Fibroblast of the aortic adventitia (primary cell): ENCODE measurements at places on chromosomes 1 and 21.

- DNase-seq = no peak
These were observed at the start of gene VTCN1 for GRCh38 chr1:117210831-117211261. Gene VTCN1, minus strand, starts transcription at chr1:117210927. Its CDS starts 72 bp downstream, at chr1:117210855.

GRCh38 chr1:44705470-44705869 lies 25.5 kb downstream of the RNU5D-1 start:
- no peak for DNase-seq

DNA sequence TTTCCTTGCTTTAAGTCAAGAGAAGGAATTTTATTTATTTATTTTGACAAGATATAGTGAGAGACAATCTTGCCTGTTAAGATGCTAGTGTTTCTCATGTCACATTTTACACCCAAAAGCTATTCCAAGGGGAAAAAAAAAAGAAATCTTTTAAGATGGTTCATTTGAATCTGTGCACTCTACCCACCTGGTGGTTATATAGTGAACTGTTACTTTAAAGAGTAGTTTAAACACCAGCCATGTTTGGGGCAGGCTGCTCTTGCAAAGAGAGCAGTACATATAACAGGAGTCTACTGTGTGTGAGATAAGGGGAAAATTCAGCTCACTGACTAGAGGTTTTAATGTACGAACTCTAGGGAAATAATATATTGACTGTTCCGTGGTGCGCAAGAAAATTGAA lies 3.3 kb upstream of the ELAVL4 start:
- no peak for DNase-seq

DNA sequence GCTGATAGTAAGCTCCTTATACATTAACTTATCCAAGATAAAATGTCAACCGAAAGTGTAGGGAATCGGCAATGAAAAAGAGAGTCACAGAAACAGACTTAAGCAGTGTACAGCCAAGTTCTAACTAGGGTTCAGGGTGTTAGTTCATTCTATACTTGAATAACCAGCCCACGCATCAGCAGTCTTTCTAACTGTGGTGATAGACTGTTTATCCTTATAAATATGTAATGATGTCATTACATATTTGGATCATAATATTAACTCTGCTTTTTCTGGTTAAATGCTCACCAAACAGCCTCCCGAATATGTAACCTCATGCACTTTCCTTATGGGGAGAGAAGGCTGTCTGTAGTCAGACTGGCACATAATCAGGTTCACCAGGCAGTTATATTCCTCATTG lies 11.0 kb downstream of the HMCN1 start:
- DNase-seq = no peak

DNA sequence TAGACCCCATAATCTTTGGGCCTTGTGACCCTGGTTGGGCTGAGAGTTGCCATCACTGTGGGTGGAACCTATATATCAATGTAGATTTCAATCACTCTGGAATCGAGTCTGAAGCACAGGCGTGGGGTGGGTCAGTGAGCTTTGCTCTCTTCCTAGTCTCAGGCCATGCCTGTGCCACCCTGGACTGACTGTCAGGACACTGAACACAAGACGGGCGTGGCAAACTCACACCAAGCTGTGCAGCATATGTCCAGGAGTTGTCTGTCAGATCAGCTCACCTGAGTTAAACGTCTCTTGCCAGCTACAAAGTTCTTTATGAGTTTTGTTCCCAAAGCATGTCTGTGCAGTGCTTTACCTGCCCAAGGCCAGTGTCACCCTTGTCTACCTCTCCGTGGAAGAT lies 30.9 kb upstream of the ALPL start:
- no peak for DNase-seq

GRCh38 chr21:46317710-46318463 lies 5.8 kb downstream of the C21orf58 start:
- no peak for DNase-seq

GRCh38 chr21:36587388-36587787 lies 107.5 kb upstream of the CLDN14 start:
- no peak for DNase-seq

- no peak for DNase-seq
These were observed 32.2 kb downstream of the RNF220 start for GRCh38 chr1:44437107-44437716.

DNA sequence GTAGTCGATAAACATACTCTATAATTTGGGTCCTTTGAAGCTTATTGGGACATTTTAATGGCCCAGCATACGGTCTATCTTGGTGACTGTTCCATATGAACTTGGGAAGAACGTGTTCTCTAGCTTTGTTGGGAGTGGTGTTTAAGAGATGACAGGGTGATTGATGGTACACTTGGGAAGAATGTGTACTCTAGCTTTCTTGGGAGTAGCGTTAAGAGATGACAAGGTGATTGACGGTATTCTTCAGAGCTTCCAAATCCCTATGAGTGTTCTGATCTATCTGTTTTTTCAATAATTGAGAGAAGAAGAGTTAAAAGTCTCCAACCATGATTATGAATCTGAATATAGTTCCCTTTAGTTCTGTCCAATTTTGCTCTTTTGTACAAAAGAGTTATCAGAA lies 9.4 kb downstream of the NPHP4 start:
- DNase-seq = peak; percentile 30

DNA sequence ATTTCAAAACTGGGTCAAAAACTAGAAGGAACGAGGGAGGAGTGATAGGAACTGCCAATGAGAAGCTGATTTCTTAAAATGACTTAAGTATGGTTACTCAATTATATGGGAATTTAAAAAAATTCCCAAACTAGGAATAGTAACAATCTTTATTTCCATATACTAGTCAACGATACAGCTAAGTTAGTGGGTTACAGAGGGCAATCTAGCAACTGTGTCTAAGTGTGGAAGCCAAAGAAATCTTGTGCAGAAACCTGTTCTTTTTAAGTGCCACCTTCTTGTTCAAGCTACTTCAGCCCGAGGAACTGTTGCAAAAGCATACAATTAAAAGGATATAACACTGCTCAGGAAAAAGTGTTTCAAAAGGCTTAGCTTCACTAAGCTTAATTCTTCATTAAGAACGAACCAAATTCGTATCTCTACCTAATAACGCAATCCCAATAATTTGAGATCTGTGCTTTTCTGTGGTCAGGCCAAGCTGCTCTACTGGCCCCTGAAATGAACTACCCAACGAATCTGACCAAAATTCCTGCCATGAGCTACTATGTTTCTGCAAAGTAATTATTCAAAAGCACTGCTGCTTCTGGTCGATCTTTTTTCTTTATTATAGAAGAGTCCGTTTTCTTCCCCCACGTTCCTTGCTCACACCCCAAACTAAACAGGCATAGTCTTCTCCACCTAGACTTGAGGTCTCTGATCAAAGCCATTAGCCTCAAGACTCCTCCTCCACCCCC lies 1.8 kb downstream of the USP24 start:
- no peak for DNase-seq

DNA sequence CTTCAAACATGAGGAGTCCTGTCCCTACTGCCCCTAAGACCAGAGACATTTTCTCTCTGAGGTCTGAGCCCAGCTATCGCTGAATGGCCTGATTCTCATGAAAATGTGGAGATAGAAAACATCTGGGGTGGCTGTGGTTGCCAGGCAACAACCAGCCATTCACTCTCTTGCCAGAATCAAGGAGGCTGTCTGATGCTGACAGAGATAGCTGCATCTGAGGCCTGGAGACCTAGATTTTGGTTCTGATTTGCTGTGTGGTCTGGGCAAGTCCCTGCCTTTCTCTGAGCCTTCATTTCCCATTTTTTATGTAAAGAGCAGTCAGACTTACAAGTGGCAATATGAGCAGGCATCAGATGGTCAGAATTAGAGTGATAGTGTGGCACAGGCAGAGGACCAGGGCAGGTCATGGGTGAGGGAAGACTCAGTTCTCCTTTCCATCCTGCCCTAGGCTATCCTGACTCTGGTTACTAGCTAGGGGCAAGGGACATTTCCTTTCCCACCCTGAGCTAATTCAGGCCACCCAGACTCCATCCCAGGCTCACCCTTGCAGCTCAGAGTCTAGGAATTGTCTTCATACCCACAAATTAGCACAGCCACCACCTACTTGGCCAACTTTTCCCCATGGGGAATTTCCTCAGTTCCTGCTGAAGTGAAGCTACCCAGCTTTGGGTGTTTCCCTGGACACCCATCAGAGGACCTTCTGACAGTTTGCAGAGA lies 20.0 kb upstream of the RNF19B start:
- peak; percentile 70 for DNase-seq

DNA sequence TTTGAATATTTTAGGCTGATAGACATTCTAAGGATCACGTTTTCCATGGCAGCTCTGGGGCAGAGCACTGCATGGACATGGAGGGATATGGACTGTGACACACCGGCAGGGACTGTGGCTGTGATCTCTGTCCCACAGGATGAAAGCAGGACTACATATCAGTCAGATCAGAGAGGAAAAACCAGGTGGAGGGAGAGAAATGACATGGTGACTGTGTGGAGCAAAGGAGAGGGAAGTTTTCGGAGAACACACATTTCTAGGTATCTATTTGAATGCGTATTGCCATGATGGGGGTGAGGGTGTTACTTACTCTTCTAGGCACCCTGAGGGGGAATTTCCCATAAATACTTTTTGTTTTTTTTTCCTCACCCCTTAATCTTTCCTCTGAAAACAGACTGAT lies 3.2 kb upstream of the CD1C start:
- DNase-seq = no peak

DNA sequence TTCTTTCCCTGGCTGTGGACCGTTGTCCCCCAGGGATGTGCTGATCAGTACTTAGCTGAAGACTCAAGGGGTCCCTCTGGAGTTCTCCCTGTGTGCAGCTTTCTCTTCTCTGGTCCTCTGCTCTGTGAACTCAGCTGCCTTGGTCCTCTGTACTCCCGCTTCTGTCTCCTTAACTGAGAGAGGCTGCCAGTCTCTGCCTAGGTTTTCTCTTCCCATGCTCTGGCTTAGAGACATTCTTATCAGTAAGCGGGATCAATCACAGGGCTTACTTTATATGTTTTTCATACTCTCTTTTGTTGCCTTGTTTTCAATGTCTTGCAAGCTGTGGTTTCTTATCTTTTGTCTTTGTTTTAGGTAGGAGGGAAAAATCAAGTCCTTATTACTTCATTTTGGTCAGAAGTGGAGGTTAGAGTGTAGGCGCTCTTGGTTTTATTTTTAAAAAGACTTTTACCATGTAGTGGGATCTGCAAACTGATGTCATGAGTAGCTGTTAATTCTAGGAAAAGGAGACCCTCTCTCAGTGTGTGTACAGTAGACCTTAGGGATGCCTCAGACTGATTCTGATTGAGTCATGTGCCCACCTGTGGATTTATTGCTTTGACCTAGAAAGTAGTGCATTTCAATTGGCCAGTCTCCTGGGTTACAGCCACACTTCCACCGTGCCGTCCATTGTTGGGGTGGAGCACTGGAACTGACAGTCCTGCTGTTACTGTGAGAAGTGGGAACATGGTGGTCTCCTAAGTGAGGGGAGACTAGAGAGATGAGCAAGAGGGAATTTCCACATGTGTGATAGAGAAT lies 46.6 kb downstream of the TTC3 start:
- peak; percentile 26 for DNase-seq

DNA sequence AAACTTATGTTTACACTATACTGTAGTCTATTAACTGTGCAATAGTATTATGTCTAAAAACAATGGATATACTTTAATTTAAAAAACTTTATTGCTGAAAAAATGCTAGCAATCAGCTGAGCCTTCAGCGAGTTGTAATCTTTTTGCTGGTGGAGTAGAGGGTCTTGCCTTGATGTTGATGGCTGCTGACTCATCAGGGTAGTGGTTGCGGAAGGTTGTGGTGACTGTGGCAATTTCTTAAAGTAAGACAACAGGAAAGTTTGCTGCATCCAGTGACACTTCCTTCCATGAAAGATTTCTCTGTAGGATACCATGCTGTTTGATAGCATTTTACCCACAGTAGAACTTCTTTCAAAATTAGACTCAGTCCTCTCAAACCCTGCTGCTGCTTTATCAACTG lies 234.7 kb upstream of the CSF3R start:
- no peak for DNase-seq

GRCh38 chr21:38027901-38028498 lies 111.7 kb upstream of the KCNJ6 start:
- peak; percentile 31 for DNase-seq

DNA sequence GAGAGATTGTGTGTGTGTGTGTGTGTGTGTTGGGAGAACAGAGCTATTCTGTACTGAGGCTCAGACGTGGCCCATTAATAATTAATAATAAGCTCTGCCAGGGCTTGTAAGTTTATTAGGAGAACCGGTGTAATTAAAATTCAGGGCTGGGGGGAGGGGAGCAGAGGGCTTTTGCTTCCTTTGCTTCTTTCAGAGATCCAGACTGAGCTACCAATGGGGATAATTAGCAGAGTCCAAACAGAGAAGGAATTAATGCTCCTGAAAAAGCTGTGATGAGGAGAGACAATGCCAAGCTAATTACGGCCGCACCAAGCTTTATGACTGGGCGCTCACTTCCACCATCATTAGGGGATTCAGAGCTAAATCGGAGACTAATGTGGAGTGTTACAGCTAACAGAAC lies 4.5 kb downstream of the SYT6 start:
- DNase-seq = no peak

- DNase-seq = peak; percentile 7
These were observed 383.9 kb downstream of the KIF26B start for GRCh38 chr1:245538671-245539070.

GRCh38 chr1:10776190-10776905 lies 20.1 kb downstream of the CASZ1 start:
- no peak for DNase-seq

GRCh38 chr1:37148663-37149062 lies 114.3 kb upstream of the GRIK3 start:
- no peak for DNase-seq

DNA sequence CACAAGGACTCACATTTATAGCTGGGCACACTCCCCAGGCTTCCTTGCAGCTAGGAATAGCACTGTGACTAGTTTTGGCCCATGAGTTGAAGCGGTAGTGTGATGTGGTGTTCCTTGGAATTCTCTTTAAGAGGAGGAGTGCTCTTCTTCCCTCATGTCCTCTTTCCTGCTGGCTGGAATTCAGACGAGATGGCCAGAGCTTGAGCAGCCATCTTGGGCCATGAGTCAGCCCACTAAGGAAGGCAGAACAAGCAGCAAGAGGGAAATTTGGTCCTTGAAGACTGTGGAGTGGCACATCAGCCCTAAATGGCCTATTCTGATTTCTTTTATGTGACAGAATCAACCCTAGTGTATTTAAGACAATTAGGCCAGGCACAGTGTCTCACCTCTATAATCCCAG lies 20.0 kb downstream of the HTR6 start:
- DNase-seq = peak; percentile 14

GRCh38 chr1:203528976-203529835 lies 35.3 kb downstream of the OPTC start:
- DNase-seq = no peak
